ENCODE measurements at places on chromosomes 4 and X. TPM values are rescaled to one million over a fixed set of nuclear protein-coding genes. Genes with fewer than 3 reads are reported as not detected.

GRCh38 chr4:125011646-125012045 lies 299.1 kb upstream of the ANKRD50 start:
- peak; percentile 7 for DNase-seq

Gene PDZD4
- polyA plus RNA-seq, result 2.6 TPM

DNA sequence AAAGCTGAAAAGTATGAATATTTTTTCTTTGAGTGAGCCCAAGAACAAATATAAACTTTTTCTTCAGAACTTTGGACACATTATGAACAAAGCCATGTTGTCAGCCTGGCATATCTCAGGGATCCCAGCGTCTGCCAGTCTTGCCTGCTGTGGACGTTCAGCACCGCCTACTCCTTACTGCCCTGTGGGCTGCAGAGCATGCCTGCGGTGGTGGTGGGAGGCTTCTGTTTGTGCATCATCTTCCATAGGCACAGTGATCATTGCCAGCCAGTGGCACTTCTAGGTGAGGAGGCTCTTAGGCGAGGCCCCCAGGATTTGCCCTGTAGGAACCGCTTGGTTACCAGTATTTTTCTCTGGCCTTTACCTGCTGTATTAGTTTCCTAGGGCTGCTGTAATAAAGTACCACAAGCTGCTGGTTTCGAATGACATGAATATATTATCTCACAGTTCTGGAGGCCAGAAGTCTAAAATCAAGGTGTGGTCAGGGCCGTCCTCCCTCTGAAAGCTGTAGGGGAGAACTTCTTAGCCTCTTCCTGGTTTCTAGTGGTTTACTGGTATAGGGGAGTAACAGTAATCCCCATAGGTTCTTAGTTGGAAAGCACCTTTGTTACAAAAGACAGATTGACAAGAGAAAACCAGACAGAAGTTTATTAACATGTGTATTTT lies 15.4 kb downstream of the ANXA3 start:
- no peak for DNase-seq

Gene PPEF2
- polyA plus RNA-seq, result not detected

DNA sequence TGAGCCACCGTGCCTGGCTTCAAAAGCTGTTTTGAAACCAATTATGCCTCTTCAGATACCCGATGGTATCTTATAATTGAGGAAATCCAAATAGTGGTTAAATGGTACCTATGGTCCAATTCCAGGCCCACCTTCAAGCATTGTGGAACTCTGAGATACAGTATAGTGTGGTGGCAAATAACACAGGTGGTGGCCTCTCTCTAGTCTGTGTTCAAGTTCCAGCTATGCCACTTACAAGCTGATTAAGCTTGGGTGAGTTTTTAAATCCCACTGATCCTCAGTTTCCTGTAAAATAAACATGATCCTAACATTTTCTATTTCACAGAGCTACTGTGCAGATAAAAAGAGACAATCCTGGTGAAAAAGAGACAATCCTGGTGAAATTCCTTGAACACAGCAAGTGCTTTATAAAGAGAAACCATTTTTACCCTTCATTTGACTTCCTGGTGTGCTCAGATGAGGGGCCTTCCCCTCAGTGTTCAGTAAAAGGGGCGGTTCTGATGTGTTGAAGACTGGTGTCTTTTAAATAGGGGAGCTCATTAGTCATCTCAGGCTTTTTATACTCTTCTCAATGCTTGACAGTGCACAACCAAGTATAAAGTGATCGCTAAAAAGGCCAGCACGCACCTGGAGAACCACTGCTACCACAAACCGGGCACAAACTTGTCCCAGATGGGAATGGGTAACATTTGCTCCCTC lies 30.8 kb upstream of the CD40LG start:
- no peak for DNase-seq

Gene PABPC1L2A
- polyA plus RNA-seq, result not detected

- no peak for DNase-seq
These were observed 5.6 kb upstream of the PCDH7 start for GRCh38 chr4:30714408-30715031.

DNA sequence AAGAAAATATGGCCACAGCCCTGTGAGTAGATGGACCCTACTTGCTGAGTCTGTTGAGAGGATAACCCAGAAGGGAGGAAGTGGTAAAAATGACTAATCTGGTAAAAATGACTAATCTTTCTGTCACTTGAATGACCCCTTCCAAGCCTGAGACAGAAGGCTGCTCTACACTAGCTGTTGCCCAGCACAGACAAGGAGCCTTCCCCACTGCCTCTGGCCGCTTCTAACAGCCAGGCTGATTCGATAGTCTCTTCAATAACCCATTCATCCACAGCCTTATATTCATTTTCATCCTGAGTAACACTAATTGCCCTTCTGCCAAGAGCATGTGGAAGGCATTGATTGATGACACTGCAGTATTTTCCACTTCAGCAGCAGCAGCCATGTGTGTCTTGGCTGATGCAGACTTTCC lies 18.4 kb downstream of the MAGEB17 start:
- DNase-seq, result no peak

GRCh38 chr4:73341454-73341853 lies 62.6 kb upstream of the ALB start:
- DNase-seq, result peak; percentile 16

DNA sequence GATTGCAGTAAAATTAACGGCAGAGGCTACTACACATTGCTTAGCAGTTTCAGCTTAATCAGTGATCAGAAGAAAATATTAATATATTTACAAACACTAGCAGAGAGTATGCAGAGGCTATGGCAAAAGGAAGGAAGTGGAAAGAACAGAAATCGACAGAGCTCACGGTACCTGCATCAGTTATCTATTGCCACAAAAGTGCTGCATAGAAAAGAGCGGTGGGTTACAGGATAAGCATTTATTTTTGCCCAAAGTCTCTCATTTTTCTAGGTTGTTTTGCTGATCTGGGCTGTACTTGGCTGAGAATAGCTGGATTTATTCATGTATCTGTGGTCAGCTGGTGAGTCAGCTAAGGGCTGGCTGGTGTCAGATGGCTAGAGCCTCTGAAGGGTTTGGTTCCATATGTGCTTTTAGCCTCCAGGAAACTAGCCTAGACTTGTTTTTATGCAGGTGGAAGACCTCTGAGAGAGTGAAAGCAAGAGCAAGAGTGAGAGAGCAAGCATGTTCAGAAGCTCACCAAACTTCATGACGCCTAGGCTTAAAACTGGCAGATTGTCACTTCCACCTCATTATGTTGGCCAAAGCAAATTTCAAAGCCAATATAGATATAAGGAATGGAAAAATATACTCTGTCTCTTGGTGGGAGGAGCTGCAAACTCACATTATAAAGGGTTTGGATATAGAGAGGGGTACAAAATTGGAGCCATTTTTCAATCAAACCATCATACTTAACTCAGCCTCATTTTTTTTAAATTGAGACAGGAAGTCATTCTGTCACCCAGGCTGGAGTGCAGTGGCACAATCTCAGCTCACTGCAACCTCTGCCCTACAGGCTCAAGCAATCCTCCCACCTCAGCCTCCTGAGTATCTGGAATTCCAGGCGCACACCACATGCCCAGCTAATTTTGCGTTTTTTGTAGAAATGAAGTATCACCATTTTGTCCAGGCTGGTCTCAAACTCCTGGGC lies 153.2 kb upstream of the RPL34 start:
- DNase-seq, result no peak

DNA sequence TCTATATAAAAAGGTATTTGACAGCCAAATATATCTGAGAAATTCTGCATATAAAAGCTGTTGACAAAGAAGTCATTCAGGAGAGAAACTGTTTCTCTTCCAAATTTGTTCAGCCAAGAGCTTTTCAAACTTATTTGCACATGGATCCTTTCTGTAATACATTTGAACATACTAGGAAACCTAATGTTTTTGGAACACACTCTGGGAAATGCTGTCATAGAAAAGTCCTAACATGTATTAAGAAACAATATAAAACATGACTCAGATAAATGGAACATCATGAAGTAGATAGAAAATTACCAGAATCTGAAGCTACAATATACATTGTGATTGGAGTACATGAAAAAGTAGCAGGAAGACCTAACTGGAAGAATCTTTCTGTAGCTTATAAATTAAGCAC lies 781.5 kb upstream of the EPHA5 start:
- DNase-seq, result peak; percentile 41

GRCh38 chr4:69731847-69732246 lies 28.6 kb downstream of the SULT1B1 start:
- DNase-seq, result peak; percentile 73

DNA sequence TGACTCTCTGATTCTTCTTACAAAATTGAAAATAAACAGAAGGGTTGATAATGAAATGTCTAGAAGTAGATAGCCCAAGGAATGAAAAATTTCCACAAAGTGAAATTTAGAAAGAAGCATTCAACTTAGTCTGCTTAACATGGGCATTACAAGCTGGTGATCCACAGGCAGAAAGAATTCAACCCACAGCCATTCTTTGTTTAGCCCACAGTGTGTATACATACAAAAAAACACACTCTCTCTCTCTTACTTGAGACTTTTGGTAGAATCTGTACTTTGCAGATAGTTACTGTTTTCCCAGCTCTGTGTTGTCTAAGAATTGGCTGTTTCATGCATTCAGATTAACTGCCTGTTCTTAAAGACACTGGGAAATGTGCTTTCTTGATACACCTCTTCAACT lies 159.8 kb downstream of the SLC4A4 start:
- DNase-seq, result no peak

Gene STIM2
- 44.8 TPM for polyA plus RNA-seq

Gene POF1B
- 0.12 TPM for polyA plus RNA-seq

DNA sequence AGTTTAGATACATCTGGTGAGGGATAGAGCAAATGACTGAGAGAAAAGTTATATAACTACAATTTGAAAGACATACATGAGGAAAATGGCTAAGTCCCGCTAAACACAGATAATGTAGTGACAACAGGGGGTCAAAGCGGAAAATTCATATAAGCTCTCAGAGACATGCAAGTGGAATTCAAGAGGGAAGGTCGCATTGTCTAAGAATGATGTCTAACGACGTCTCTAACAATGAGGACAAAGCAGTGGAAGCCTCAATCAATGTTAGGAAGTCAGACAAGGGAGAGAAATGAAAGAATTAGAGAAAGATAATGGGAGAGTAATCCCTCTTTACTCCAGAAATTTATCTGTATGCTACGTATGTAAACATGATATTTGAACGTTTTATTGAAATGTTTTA lies 113.4 kb downstream of the ANTXR2 start:
- DNase-seq, result no peak

DNA sequence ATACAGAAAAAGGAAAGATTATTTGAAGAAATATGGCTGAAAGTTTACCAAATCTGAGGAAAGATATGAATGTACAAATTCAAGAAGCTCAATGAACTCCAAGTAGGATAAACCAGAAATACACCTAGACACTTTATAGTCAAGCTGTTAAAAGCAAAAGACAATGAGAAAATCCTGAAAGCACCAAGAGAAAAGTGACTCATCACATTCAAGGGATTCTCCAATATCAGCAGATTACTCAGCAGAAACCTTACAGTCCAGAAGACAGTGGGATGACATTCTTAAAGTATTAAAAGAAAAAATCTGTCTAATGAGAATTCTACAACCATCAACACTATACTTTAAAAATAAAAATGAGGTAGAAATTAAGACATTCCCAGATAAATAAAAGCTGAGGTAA lies 223.8 kb upstream of the ZCCHC13 start:
- no peak for DNase-seq

Gene SLC7A11
- polyA plus RNA-seq, result 0.72 TPM

- DNase-seq, result no peak
These were observed 172.8 kb downstream of the SCFD2 start for GRCh38 chr4:53193111-53193510.

DNA sequence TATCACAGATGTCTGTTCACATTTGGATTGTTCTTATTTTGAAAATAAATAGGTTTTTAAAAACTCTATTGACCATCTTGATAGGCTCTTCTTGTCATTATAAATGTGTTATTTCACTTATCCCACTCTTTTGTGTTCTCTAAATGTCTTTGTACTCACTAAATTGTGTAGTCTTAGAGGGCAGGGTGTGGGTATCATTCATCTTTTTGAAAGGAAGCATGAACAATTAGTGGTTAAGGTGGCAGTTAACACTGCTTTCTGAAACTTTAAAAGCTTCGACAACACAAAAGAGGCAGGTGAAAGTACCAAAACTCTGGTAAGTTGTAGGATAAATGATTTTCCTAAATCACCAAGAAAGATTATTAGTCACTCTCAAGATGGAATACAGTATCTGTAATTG lies 83.2 kb downstream of the IL15 start:
- DNase-seq, result no peak

DNA sequence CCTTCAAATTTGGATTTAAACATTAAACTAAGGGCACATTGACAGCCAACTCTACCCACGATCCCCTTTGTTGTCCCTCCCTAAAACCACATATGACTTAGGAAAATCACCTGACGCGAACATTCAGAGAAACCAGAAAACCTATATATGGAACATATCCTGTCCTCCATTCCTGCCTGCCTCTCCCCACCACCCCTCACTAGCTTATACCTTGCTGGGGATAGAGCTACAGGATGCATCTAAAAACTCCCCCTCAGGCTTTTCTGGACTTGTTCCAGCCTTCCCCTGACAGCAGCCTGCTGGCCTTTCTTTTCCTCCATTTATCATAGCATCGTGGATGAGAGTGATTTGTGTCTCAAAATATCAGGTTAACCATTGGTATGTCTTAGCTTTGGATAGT lies 8.8 kb downstream of the STK26 start:
- no peak for DNase-seq

Gene TSPAN7
- polyA plus RNA-seq, result 114 TPM

GRCh38 chr4:4800646-4801408 lies 58.6 kb upstream of the MSX1 start:
- no peak for DNase-seq

DNA sequence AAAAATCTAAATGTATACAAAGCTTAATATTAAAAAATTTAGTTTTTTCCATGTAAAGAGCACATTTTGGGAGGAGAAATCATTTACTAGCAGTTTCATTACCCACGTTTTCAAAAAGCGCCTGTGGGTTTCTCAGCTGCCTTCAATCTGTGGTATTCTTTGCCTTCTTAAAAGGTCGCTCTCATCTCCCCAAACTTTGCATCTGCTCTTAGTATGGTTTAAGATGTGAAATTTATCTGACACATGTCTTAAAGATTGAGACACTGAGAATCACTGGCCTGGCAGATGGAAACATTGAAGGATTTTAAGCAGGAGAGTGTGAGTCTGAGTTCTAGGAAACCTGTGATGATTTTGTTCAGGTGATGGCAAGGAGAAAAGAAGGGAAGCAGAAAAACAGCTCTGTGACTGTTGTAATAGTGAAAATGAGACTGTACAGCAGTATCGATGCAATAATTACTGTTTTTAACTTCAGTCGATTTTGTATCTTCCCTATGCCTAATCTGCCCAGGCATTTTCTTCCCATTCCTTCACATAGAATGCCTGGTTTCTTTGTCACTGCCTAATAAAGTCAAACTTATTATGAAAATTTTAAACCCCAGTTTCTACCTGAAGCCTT lies 75.9 kb downstream of the PAQR3 start:
- no peak for DNase-seq
